ENCODE measurements at places on chromosomes 3 and 15. TPM values are rescaled to one million over a fixed set of nuclear protein-coding genes. Genes with fewer than 3 reads are reported as not detected.

DNA sequence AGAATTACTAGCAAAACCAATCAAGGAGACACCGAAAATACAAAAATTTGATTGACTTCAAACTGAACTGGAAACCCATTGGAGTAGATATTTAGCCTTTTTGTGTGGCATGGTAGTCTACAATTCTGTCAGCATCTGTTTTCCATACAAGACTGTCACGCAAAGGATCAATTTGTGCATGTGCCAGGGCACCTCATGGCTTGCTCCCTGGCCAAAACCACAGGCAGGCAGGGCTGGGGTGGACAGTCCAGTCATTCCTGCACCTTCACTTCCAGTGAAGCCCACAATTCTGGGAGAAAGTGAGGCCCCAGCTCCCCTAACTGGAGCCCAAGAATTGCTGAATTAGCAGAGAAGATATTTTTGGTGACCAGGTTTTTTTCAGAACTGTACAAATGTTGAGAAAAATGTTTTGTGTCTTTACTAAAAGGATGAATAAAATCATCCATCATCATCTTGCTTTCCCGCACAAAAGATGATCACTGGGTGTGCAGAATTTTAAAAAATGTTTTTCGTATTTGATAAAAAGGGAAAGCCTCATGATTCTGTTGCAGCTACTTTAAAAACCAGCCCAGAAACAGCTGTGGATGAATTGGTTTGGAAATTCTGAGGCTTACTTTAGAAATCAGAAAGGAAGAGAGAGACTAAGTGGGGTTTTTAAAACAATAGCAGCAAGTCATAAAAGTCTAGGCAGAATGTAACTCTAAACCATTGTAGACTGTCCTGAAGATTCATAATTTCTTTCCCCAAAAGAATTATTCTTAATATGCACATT is 86.4 kb downstream of the PCCB start:
- no peak overlapping the region for H3K4me3 ChIP-seq
- no peaks in the 10 kb centered on the region for H3K4me1 ChIP-seq
- no peak for DNase-seq
- H3K36me3 ChIP-seq = peaks cover 58% of the 10 kb centered on the region
- no peaks in the 10 kb centered on the region for H3K27me3 ChIP-seq

- H3K36me3 ChIP-seq = no peaks in the 10 kb centered on the region
- H3K27me3 ChIP-seq = no peaks in the 10 kb centered on the region
- H3K4me3 ChIP-seq = no peak overlapping the region
- no peak overlapping the region for H3K27ac ChIP-seq
- DNase-seq = no peak
Observed at GRCh38 chr3:191169566-191169965, 29.5 kb upstream of the OSTN start.

GRCh38 chr15:66692391-66692790 is 9.6 kb upstream of the SMAD6 start:
- H3K4me3 ChIP-seq = no peak overlapping the region
- H3K4me1 ChIP-seq = no peaks in the 10 kb centered on the region
- no peak for DNase-seq
- H3K27ac ChIP-seq = no peak overlapping the region
- H3K36me3 ChIP-seq = no peaks in the 10 kb centered on the region

Gene GOLGA6L7
- not detected for total RNA-seq

DNA sequence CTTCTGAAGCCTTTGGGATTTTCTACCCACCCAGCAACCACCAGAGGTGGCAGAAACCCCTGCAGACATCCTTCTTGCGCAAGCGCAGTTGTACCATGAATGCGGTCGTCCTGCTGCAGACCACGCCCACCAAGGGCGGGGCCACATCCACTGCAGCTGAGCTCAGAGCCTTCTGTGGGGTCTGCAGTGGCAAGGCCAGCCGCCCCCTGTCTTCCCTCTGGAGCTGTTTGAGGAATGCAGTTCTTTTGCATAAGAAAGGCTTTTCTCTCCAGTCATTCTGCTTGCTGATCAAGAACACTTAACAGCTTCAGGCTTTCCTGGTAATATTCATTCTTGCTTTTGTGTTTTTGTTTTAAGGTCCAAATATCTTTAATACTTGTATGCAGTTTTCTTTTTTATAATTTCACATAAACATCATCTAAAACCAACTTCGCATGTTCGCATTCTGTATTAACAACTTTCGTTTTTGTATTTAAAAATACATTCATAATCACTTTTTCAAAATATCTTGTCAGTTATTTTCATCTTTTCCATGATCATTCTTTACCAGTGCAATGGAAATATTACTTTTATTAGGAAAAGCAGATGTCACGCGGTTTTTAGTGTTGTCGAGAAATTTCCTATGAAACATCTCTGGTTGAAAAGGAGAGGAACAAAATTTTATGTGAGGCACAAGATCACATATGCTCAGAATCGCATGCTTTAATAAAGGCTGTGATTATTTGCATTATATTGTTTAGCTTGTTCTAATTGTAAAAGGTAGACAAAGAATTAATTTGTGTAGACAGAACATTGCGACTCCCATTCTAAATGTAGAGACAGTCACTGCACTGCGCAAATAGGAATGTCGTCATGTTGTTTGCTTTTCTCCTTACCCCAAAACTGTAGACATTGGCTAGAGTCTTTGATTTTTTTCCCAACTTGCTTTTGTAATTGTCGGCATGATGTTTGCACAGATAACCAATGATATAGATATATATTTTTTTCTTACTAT is 98.1 kb upstream of the SNRPN start:
- peaks cover 6% of the 10 kb centered on the region for H3K27me3 ChIP-seq
- no peaks in the 10 kb centered on the region for H3K36me3 ChIP-seq
- no peak overlapping the region for H3K4me3 ChIP-seq
- H3K4me1 ChIP-seq = no peaks in the 10 kb centered on the region
- no peak for DNase-seq

Gene PXYLP1
- total RNA-seq = 8.3 TPM

Gene RLBP1
- total RNA-seq = not detected

GRCh38 chr3:177124882-177125281 is 72.4 kb downstream of the TBL1XR1 start:
- H3K4me3 ChIP-seq = no peak overlapping the region
- peaks cover 69% of the 10 kb centered on the region for H3K4me1 ChIP-seq
- H3K27ac ChIP-seq = no peak overlapping the region
- no peaks in the 10 kb centered on the region for H3K27me3 ChIP-seq
- H3K36me3 ChIP-seq = no peaks in the 10 kb centered on the region

DNA sequence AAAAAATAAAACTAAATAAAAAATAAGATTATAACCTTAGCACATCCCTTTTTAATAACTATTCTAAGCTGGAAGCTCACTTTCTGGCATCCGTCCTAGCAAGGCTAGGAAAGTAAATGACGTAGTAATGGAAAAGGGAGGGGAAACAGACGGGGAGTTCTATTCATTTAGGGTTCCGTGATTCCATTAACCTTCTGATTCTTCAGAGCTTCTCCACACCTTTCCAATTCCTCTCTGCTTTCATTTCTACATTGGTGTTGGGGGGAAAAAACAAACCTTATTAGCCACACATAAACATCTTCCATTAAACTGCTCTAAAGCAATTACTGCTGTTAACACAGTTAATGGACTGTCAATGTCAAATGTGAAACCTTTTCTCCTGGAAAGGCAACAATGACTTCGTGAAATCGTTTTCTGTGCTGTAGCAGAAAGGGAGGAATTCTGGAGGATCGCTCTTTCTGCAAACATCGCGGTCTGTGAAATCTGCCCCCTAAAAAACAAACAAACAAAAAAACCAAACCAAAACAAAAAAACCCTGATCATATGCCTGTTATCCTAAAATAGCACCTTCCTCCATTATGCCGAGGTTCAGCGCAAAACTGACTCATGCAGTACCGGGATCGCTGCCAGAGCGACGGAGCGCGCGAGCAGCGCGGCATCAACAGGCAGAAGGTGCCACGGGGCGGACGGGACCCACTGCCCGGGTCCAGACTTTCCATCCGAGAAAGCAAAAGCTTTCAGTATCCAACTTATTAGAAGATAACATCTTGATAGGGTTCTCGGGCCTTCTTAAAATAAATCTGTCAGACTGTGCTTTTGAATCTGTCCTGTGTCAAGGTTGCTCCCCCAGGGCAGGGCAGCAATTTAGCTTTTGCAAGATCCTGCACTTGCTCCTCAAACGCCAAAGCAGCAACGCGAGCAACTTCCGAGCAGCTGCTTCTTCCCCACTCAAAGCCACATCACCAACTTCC is 156.2 kb downstream of the FGF12 start:
- no peaks in the 10 kb centered on the region for H3K4me1 ChIP-seq
- DNase-seq = no peak
- H3K36me3 ChIP-seq = no peaks in the 10 kb centered on the region
- H3K27ac ChIP-seq = no peak overlapping the region
- H3K4me3 ChIP-seq = peak overlapping the region; percentile 36

- H3K4me3 ChIP-seq = no peak overlapping the region
- no peak for DNase-seq
- H3K4me1 ChIP-seq = no peaks in the 10 kb centered on the region
- H3K36me3 ChIP-seq = peaks cover 72% of the 10 kb centered on the region
Observed at GRCh38 chr3:158659454-158660237, 12.8 kb downstream of the LXN start.

GRCh38 chr3:114847564-114847963 is 299.5 kb downstream of the ZBTB20 start:
- no peak overlapping the region for H3K4me3 ChIP-seq
- H3K4me1 ChIP-seq = peaks cover 6% of the 10 kb centered on the region
- no peaks in the 10 kb centered on the region for H3K27me3 ChIP-seq
- no peaks in the 10 kb centered on the region for H3K36me3 ChIP-seq
- no peak overlapping the region for H3K27ac ChIP-seq

Gene ADCY5
- 4.6 TPM for total RNA-seq
